Left lung (tissue), 14 donors: ENCODE measurements at places on chromosomes 13 and 19.
A peak's percentile ranks its signal among the peaks of the same experiment; 100 is the strongest.

DNA sequence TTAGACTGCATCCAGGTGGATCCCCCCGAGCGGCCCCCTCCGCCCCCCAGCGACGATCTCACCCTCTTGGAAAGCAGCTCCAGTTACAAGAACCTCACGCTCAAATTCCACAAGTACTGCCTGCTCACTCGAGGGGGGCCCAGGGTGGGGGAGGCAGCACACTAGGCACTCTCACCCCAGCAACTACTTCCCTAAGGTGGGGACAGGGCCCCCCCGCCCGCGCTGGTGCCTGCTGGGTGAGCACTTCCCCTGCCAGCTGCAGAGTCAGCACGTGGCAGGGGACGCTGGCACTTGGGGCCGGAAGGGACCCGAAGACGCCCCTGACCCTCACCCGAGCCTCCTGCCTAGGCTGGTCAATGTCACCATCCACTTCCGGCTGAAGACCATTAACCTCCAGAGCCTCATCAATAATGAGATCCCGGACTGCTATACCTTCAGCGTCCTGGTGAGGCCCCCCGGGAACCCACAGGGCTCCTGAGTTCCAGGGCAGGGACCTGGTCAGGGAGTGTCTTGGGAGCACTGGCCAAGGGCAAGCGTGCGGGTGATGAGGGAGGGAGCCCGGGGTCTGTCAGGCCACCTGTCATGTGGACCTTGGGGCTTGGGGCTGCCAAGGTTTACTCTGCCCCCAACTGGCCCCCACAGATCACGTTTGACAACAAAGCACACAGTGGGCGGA lies 5.2 kb downstream of the MCOLN1 start:
- H3K4me1 ChIP-seq: peaks cover 7% of the 10 kb centered on the region
- no peak overlapping the region for H3K27ac ChIP-seq
- no peak overlapping the region for H3K4me3 ChIP-seq

- DNase-seq: no peak
- H3K4me3 ChIP-seq: no peak overlapping the region
- no peak overlapping the region for H3K27ac ChIP-seq
- H3K27me3 ChIP-seq: no peaks in the 10 kb centered on the region
- H3K4me1 ChIP-seq: no peaks in the 10 kb centered on the region
Measured at GRCh38 chr13:99150575-99151361, 49.9 kb upstream of the UBAC2 start.

GRCh38 chr13:30851697-30852096 lies 54.4 kb upstream of the MEDAG start:
- H3K36me3 ChIP-seq: no peaks in the 10 kb centered on the region
- H3K27me3 ChIP-seq: no peaks in the 10 kb centered on the region
- DNase-seq: no peak
- H3K4me3 ChIP-seq: no peak overlapping the region
- H3K27ac ChIP-seq: no peak overlapping the region

GRCh38 chr19:2587001-2587719 lies 111.2 kb downstream of the GADD45B start:
- no peaks in the 10 kb centered on the region for H3K36me3 ChIP-seq
- H3K4me3 ChIP-seq: no peak overlapping the region
- H3K4me1 ChIP-seq: no peaks in the 10 kb centered on the region

DNA sequence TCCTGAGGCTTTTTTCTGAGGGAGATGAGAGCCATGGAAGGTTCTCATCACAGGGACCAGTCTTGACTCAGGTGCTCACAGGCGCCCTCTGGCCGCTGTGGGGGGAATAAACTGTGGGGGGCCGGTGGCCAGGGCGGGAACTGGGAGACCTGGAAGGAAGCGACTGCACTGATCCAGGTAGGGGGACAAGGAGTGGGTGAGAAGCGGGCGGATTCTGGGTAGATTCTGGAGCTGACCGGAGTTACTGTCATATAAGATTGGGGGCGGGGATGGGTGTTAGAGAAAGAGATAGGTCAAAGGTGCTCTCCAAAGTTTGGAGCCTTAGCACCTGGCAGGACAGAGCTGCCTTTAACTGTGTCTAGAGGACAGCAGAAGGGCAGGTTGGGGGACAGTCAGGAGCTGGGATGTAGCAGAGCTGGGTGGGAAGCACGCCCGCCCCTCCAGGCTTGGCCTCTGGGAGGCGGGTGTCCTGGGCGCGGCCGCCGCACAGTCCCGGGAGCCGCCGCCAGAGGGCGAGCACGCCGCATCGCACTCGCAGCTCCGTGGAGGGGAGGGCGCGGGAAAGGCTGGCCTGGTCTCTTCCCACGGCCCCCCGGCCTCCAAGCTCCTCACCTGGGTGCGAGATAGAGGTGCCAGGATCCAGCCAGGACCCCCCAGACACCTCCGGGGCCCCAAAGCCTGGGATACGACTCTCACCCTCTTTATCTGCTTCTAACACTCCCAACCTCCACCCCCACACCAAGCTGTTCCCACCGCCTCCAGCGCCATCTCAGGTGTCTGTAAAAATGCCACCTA lies 4.2 kb upstream of the DAND5 start:
- no peaks in the 10 kb centered on the region for H3K27me3 ChIP-seq

GRCh38 chr13:77918391-77919245 lies at the start of gene EDNRB:
TSS of gene EDNRB (minus strand) at chr13:77918831. CDS start at chr13:77918573, 258 bp downstream.
- H3K4me1 ChIP-seq: no peaks in the 10 kb centered on the region
- peak within 1 kb of the TSS; percentile 69 for H3K27ac ChIP-seq
- H3K27me3 ChIP-seq: peaks cover 30% of the 10 kb centered on the region
- H3K4me3 ChIP-seq: peak within 1 kb of the TSS; percentile 60

DNA sequence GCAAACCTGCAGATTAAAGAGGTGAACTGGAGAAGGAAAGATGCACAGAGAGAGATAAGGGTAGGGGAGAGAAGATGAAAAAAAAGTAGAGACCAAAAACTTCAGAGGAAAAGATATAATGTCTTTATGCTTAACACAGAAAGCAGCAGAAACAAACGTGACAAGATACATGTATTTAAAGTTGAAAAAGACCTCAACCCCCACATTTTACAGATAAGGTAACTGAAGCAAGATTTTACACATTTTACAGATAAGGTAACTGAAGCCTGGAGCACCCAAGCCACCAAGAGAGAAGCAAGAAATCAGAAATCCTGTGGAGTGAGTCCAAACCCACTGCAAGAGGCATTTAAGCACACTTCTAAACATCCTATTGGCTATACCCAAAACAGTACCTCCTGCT lies 185.3 kb downstream of the TBC1D4 start:
- no peaks in the 10 kb centered on the region for H3K4me1 ChIP-seq
- no peaks in the 10 kb centered on the region for H3K36me3 ChIP-seq
- H3K27ac ChIP-seq: no peak overlapping the region
- no peak for DNase-seq

DNA sequence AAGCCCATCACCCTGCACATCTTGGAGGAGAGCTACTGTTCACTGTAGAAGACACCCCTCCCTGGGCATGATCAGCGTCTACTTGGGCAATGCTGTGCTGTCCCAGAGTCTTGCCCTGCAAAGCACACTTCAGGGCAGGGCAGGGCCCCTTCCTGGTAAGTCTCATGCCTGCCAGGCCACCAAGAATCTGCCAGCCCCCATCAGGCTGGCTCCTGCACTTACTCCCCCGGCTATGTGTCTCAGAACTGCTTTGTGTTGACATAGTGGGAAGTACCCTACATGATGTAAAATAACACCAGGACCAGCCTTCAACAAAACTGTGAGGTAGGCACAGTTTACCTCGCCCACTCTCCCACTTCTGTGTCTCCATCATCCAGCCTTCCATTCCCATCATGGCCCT lies 27.8 kb upstream of the ATP12A start:
- H3K27me3 ChIP-seq: no peaks in the 10 kb centered on the region
- DNase-seq: no peak
- H3K36me3 ChIP-seq: no peaks in the 10 kb centered on the region
- no peaks in the 10 kb centered on the region for H3K4me1 ChIP-seq
- H3K27ac ChIP-seq: no peak overlapping the region

GRCh38 chr13:20843166-20843565 lies 59.4 kb downstream of the XPO4 start:
- no peaks in the 10 kb centered on the region for H3K4me1 ChIP-seq
- no peak for DNase-seq
- no peak overlapping the region for H3K27ac ChIP-seq
- no peaks in the 10 kb centered on the region for H3K27me3 ChIP-seq
- no peak overlapping the region for H3K4me3 ChIP-seq

- no peaks in the 10 kb centered on the region for H3K27me3 ChIP-seq
- H3K4me1 ChIP-seq: peaks cover 37% of the 10 kb centered on the region
- no peak for DNase-seq
- no peaks in the 10 kb centered on the region for H3K36me3 ChIP-seq
- no peak overlapping the region for H3K27ac ChIP-seq
Measured at GRCh38 chr13:112743451-112744167, 53.8 kb downstream of the ATP11A start.

- no peaks in the 10 kb centered on the region for H3K27me3 ChIP-seq
- DNase-seq: no peak
- H3K27ac ChIP-seq: no peak overlapping the region
- no peaks in the 10 kb centered on the region for H3K4me1 ChIP-seq
- H3K4me3 ChIP-seq: no peak overlapping the region
Measured at GRCh38 chr13:33132644-33133440, 116.6 kb downstream of the KL start.

GRCh38 chr19:45524575-45525129 lies 17.4 kb downstream of the VASP start:
- H3K4me3 ChIP-seq: no peak overlapping the region
- no peak overlapping the region for H3K27ac ChIP-seq
- H3K4me1 ChIP-seq: peaks cover 86% of the 10 kb centered on the region
- no peaks in the 10 kb centered on the region for H3K27me3 ChIP-seq

GRCh38 chr19:47028195-47028601 lies 8.6 kb downstream of the NPAS1 start:
- H3K4me3 ChIP-seq: no peak overlapping the region
- H3K27ac ChIP-seq: no peak overlapping the region
- peaks cover 97% of the 10 kb centered on the region for H3K27me3 ChIP-seq

- peaks cover 73% of the 10 kb centered on the region for H3K27me3 ChIP-seq
- H3K4me1 ChIP-seq: no peaks in the 10 kb centered on the region
- H3K4me3 ChIP-seq: peak overlapping the region; percentile 21
- no peak overlapping the region for H3K27ac ChIP-seq
- no peaks in the 10 kb centered on the region for H3K36me3 ChIP-seq
Measured at GRCh38 chr19:5827342-5827890, 12.1 kb downstream of the FUT6 start.

DNA sequence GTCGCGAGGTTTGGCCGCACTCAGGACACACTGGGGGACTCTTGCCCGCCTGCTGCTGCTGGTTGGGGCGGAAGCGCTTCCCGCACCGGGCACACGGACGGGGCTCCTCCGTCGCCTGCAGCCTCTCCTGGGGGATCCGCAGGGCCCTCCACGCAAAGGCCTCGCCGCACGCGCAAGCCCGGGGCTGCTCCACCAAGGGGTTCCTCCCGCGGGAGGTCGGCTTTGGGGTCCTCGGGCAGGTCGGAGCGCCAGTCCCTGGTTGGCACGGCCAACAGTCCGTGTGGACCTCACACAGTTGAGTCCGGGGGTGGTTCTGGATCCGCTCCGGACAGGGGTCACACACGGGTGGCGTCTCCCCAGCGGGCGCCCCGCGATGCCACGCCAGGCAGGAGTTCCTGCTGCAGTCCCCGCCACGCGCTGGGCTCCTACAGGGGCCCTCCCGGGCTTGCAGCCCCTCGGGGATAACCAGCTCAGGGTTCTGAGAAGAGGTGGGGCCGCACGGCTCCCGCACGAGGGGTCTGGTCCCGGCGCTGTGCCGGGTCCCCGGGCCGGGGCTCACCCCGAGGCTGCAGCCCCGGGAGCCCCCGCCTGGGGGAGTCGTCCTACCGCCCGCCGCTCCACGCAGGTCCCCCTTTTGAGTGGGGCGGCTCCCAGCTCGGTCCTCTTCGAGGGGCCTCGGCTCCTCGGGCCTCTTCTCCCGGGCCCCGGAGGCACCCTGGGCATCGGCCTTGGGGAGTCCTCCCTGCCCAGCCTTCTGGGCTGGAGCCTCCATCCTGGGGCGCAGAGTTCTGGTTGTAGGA lies 6.2 kb upstream of the ZNF497 start:
- DNase-seq: no peak
- no peak overlapping the region for H3K4me3 ChIP-seq
- no peaks in the 10 kb centered on the region for H3K36me3 ChIP-seq
- no peaks in the 10 kb centered on the region for H3K27me3 ChIP-seq
- H3K27ac ChIP-seq: no peak overlapping the region
- no peaks in the 10 kb centered on the region for H3K4me1 ChIP-seq

- no peaks in the 10 kb centered on the region for H3K4me1 ChIP-seq
- no peak for DNase-seq
- H3K27me3 ChIP-seq: no peaks in the 10 kb centered on the region
- H3K36me3 ChIP-seq: no peaks in the 10 kb centered on the region
- no peak overlapping the region for H3K27ac ChIP-seq
Measured at GRCh38 chr19:56319991-56320390, 5.4 kb upstream of the ZSCAN5A start.

- no peak overlapping the region for H3K27ac ChIP-seq
- no peaks in the 10 kb centered on the region for H3K4me1 ChIP-seq
- H3K27me3 ChIP-seq: no peaks in the 10 kb centered on the region
Measured at GRCh38 chr13:85366759-85367417, 432.3 kb downstream of the SLITRK6 start.

DNA sequence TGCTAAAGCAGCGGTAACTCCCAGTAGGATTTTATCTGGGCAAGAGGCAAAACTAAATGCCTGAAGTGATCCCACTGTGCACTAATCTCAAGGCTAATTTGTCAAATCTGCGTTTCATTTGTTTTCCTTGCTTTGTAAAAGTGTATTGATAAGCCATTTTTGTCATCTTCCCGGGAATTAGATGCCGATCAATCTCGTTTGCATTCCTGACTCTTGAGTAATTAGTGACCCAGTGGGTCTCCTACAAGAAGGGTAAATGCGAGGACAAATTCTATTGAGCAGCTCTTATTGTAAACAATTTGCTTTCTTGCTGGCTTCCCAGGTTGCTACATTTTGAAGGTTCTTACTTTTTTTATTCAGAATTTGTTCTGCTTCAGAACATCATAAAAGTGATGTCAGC lies 129.7 kb downstream of the EFNB2 start:
- H3K4me1 ChIP-seq: no peaks in the 10 kb centered on the region
- H3K36me3 ChIP-seq: no peaks in the 10 kb centered on the region
- no peak overlapping the region for H3K27ac ChIP-seq
- H3K4me3 ChIP-seq: no peak overlapping the region
- no peak for DNase-seq
- no peaks in the 10 kb centered on the region for H3K27me3 ChIP-seq

- no peak overlapping the region for H3K4me3 ChIP-seq
- no peak overlapping the region for H3K27ac ChIP-seq
- H3K4me1 ChIP-seq: peaks cover 16% of the 10 kb centered on the region
- no peaks in the 10 kb centered on the region for H3K27me3 ChIP-seq
- DNase-seq: no peak
Measured at GRCh38 chr19:17495639-17496296, 15.7 kb upstream of the PGLS start.

DNA sequence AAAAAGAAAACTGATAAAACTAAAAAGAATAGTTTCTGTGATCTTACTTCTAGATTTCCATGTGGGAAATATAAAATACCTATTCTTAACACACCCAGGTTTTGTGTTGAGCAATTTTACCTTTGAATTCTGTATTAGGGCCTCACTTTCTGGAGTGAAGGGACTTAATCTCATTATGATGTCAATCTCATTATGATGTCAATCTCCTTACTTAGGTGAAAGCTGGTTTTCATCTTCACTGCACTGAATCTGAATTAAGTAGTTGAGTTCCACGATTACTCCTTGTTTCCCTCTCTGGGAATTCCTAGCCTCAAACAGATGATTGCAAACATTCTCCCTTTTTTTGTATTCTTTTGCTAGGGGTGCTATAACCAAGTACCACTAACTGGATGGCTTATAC lies 1367.2 kb downstream of the EFNB2 start:
- H3K27ac ChIP-seq: no peak overlapping the region
- no peak overlapping the region for H3K4me3 ChIP-seq
- H3K36me3 ChIP-seq: no peaks in the 10 kb centered on the region
- no peaks in the 10 kb centered on the region for H3K4me1 ChIP-seq
- H3K27me3 ChIP-seq: no peaks in the 10 kb centered on the region
- no peak for DNase-seq

- H3K4me3 ChIP-seq: no peak overlapping the region
- H3K4me1 ChIP-seq: no peaks in the 10 kb centered on the region
- H3K27me3 ChIP-seq: peaks cover 18% of the 10 kb centered on the region
- H3K27ac ChIP-seq: no peak overlapping the region
- H3K36me3 ChIP-seq: no peaks in the 10 kb centered on the region
Measured at GRCh38 chr19:31149441-31149941, 199.7 kb downstream of the TSHZ3 start.
